T-helper 1 cell treated with Interleukin-12 subunit alpha and Interleukin-12 subunit beta and Interleukin-4 antibody, amounts not matched to agents 30 ng/mL and 1 ng/mL, for 36 hours (primary cell): ENCODE measurements at places on chromosomes 12 and 14. TPM values are rescaled to one million over a fixed set of nuclear protein-coding genes. Genes with fewer than 3 reads are reported as not detected.

The CLBA1 gene
- 0.63 and 0.69 TPM in 2 replicates for total RNA-seq

The EXOC3L4 gene
- total RNA-seq: not detected in 2 replicates

The CCDC38 gene
- 0.12 and 0.32 TPM in 2 replicates for total RNA-seq

The JPH4 gene
- 0.07 TPM in 1 of 2 replicates, not detected in the other for total RNA-seq

The PRICKLE1 gene
- 0.15 and 0.27 TPM in 2 replicates for total RNA-seq

The SERPINA10 gene
- not detected in 2 replicates for total RNA-seq

The NPAS3 gene
- total RNA-seq: 0.05 TPM in 1 of 2 replicates, not detected in the other

The GALNT9 gene
- total RNA-seq: not detected in 2 replicates

The APEX1 gene
- total RNA-seq: 135 and 144 TPM in 2 replicates

The ETFBKMT gene
- total RNA-seq: 0.29 and 0.83 TPM in 2 replicates

The REP15 gene
- 1.4 and 1.8 TPM in 2 replicates for total RNA-seq

The CLEC1A gene
- not detected in 2 replicates for total RNA-seq

The COL2A1 gene
- total RNA-seq: not detected in 2 replicates

The GLIPR1L1 gene
- not detected in 2 replicates for total RNA-seq

The SERPINA9 gene
- total RNA-seq: not detected in 2 replicates

The FAM177A1 gene
- 45.0 and 48.7 TPM in 2 replicates for total RNA-seq

The KLRK1 gene
- 0.12 TPM in 1 of 2 replicates, not detected in the other for total RNA-seq

The TEP1 gene
- 43.3 and 45.9 TPM in 2 replicates for total RNA-seq

The ALG10 gene
- total RNA-seq: 16.5 and 17.9 TPM in 2 replicates

The NAV3 gene
- total RNA-seq: not detected in 2 replicates

The ASB8 gene
- total RNA-seq: 42.3 and 45.5 TPM in 2 replicates

The ITGB7 gene
- 734 and 751 TPM in 2 replicates for total RNA-seq

The FAM90A1 gene
- 0.07 TPM in 1 of 2 replicates, not detected in the other for total RNA-seq

The KCNJ8 gene
- total RNA-seq: not detected in 2 replicates

The OLR1 gene
- not detected in 2 replicates for total RNA-seq

The CRIP1 gene
- 220 and 231 TPM in 2 replicates for total RNA-seq

The IL31 gene
- 0.24 TPM in 1 of 2 replicates, not detected in the other for total RNA-seq

The AREL1 gene
- total RNA-seq: 59.5 and 65.9 TPM in 2 replicates

The CD4 gene
- total RNA-seq: 274 and 279 TPM in 2 replicates

The FGF23 gene
- total RNA-seq: not detected in 2 replicates

The CD163L1 gene
- not detected in 2 replicates for total RNA-seq

The SYT1 gene
- total RNA-seq: not detected in 2 replicates

The CCDC196 gene
- total RNA-seq: not detected in 2 replicates

The LRRC10 gene
- total RNA-seq: not detected in 2 replicates

The SLC6A13 gene
- 0.78 and 0.95 TPM in 2 replicates for total RNA-seq

The SYNDIG1L gene
- total RNA-seq: not detected in 2 replicates

The MORN3 gene
- total RNA-seq: 2.4 and 2.7 TPM in 2 replicates

The CMKLR1 gene
- total RNA-seq: not detected in 2 replicates

The CFAP251 gene
- 0.96 and 1.3 TPM in 2 replicates for total RNA-seq
